ENCODE measurements at places on chromosomes 4 and X. TPM values are rescaled to one million over a fixed set of nuclear protein-coding genes. Genes with fewer than 3 reads are reported as not detected.

The GAB3 gene
- 4.3 TPM for total RNA-seq

The CFAP99 gene
- total RNA-seq: not detected

The CHM gene
- 13.1 TPM for total RNA-seq

The TMEM31 gene
- total RNA-seq: not detected

Data from activated T-helper 2 cell treated with anti-CD3 and anti-CD28 coated beads, Interferon-gamma antibody, Interleukin-2, Interleukin-4, amounts not matched to agents 10 μg/mL and 5 μg/mL and 100 μg/mL, durations not matched to agents 14 hours and 24 hours and 36 hours (primary cell).